NCI-H446 treated with DMSO at 0.1 percent for 48 hours (cell line): ENCODE measurements at places on chromosomes 4 and X.

GRCh38 chr4:83125738-83126141, 11.2 kb upstream of the PLAC8 start:
- no peak for DNase-seq

DNA sequence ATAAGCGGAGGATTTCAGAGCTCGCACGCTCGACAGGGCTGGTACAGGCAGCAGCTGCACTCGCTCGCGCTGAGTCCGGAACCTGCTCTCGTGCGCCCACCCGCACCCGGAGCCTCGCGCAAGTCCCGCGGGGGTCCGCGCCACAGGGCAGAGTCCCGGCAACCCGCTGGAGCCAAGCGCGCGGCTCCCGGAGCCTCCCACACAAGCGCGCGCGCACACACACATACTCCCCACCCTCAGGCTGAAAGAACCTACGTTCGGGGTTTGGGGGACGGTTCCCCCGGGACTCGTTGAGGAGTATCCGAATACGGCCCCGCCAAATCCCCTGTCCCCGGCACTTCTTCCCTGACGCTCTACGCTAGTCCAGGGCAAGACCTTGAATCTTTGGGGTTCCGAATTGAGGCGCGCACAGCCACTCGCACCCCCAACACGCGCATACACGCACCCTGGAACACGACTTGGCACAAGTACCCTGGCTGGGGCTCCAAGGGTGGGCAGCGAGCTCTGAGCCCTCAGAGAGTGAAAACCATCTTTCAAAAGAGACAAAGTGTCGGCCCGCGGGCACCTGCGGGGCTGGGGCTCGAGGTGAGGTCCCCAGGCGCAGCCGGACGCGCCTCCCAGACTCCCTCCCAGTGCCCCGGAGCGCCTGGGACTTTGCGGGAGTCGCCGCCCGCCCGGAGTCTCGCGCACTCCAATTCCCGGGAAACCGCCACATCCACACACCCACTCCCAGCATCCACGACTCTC, 952 bp downstream of the ANOS1 start:
- DNase-seq = no peak

DNA sequence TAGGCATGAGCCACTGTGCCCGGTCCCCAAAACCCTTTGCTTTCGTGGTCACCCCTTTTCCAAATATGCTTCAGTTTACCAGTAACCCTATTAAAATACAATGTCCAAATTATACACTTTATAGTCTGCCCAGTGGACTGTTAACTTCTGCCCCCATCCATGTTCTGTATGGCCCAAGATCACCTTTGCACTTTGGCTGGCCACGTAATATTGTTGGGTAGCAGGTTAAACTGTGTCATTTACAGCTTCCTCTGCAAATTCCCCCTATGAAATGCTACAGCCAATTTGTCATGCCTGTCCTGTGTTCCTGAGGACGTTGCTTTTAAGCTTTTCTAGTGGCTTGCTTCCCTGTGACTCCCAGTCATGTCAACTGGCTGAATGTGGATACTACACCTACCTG, 101.1 kb upstream of the IL13RA1 start:
- no peak for DNase-seq

DNA sequence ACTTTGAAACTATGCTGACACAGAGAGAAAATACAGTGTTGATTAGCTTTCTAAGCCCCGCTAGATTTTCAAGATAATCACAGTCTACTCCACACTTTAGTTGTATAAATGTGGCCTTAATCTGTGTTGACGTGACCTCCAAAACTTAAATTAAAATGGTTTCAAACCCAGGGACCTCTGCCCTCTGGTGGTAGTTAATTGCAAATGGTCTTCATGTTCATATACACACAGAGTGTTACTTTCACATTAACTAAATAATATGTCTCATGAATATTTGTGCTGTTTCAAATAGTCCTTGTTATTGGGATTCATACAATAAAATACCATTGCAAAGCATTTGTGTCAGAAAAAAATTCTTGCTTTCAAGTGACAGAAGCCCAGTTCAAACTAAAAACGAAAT, 64.3 kb downstream of the TASL start:
- DNase-seq = no peak

DNA sequence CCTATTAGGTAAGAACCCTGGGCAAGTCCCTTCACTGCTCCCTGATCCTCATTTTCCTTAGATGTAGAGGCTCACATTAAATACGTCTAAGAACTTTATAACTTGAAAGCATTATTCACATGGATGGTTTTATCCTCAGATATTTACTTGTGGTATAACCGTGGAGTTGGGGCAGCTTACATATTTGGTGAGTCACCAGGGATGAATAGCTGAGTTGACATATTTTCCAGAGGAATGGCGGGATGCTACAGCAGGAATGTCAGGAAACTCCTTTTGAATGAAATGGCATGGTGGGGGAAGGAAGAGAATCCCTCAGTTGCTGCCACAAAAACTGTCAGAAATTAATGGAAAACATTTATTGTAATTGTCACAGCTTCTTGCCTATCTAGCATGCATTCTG, 165.3 kb upstream of the RPS6KA3 start:
- no peak for DNase-seq

- DNase-seq = no peak
Measured at GRCh38 chr4:6217716-6218381, 17.5 kb upstream of the JAKMIP1 start.

DNA sequence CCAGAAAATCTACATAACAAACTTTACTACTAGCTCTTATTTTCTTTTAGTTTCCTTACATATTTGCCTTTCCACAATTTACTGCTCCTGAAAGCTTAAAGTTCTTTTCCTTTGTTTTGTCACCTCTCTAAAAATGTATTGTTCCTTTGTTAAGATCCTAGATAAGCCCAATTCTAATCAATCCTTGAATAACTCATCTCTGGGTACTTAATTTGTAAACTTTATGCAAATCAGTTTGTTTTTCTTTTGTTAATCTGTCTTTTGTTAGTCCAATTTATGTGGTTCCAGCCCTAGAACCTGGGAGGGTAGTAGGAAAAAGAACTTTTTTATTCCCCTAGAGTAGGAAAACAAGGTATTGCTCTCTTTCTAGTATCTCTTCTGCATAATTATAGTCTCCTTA, 444.7 kb downstream of the PCDH10 start:
- DNase-seq = no peak

- peak; percentile 86 for DNase-seq
Measured at GRCh38 chr4:65665771-65666523, 4.3 kb downstream of the EPHA5 start.

DNA sequence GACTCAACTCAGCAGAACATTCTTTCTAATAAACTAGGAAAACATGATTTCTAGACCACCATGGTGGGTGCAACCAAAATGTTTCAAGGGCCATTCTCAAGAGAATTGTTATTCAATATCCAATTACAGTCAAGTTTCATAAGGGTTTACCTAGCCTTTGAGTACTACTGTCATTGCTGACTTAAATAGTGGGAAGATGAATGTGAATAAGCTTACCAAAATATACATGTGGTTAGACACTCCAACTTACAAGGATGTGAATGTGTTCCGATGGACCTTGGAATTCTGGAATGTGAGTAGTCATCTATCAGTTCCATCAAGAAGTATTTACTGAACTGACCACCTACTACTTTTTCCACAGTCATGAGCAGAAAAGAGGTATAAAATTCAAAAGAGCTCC, 16.9 kb downstream of the SH3RF1 start:
- no peak for DNase-seq

GRCh38 chr4:40058121-40058520, 1.5 kb downstream of the N4BP2 start:
- no peak for DNase-seq

DNA sequence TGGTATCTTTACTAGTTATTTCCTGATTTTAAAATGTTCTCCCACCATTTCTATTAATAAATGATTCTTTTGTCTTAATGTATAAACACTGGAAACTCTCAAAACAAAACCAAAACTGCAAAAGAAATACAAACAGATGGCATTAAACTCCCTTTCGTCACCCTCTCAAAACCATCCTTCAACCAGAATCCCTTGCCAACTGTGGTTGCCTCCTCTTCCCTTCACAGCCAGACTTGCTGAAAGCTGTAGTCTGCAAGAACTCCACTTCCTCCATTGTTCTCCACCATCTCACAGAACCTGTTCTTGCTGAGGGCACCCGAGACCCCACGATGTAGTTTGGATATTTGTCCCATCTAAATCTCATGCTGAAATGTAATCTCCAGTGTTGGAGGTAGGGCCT, 96.5 kb downstream of the WWC2 start:
- no peak for DNase-seq

DNA sequence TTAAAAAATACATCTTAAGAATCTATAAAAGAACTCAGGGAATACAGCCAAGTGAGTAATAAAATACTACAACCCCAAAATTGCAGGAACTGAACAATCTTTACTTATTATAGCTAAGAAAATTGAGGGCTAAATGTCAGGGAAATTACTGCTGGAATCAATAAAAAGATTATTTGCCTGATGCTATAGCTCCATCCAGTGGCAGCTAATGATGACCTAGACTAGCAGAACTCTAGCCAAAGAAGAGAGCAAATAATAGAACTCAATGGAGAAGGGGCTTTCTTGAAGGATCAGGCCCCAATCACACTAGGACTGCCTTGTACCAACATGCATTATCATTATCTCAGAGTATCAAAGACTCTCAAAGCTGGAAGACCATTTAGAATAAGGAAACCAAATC, 85.0 kb upstream of the FAM241A start:
- peak; percentile 23 for DNase-seq

DNA sequence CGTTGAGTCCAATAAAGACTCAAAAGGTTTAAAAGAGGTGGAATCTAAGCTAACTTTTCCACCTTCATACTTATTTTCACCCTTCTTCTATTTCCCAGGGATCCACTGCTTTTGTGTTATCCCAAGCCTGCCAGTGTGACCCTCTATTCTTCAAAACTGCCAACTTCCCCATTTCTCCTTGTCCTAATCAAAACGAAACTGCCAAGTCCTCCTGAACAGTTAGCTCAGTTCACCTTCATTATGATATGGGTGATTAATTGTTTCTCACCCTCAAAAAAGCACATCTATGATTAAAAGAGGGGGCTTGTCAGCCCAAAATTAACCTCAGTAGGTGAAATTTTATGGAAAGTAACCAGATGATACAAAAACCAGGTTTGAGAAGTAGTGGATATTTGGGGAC, 108.4 kb downstream of the GUCY2F start:
- no peak for DNase-seq

DNA sequence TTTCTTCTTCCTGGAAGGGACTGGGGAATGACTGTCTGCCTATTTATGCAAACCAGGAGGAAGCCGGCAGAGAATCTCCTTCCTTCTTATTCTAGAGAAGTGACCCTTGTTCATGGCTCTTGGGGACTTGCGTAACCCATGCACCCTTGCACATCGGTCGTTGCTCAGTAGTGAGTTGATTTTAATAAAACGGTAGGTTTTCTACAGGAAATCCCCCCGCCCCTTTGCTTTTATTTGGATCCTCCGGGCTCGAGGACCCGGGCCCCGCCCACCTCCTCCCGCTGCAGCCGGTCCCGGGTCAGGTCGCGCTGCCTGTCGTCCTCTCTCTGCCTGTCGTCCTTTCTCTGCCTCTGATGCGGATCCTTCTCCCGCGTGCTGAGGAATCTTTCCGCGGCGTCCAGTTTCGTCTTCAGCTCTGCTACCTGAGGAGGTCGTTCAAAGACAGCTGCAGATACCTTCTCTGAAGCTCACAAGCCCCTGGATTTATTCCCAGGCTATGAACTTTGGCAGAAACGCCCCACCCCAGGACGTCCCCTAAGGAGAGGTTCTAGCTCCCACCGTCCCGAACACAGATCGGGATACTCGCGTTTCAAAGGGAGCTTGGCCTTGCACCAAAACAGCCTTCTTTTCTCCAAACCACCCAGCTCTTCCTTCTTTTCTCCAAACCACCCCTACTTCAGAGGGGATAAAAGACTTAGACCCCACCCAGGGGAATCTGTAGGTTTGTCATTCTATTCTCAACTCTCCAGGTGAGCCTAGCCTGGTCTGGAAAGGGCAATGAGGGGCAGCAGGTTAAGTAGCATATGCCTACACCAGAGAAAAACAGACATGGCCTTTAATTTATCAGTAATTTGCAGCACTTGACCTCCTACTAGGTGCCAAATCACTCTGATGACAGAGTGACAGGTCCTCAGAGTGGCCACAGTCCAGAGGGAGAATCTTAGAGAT, 7.0 kb downstream of the TNIP3 start:
- DNase-seq = no peak

DNA sequence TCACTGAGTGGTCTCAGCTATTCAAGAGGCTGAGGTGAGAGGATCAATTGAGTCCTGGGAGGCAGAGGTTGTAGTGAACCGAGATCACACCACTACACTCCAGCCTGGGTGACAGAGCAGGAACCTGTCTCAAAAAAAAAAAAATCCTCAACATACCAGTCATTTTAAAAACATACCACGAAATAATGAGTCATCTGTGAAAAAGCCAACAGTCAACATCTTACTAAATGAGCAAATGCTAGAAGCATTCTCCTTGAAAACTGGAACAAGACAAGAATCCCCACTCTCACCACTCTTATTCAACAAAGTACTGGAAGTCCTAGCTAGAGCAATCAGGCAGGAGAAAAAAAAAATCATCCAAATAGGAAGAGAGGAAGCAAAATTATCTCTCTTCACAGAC, 104.0 kb upstream of the ARHGEF9 start:
- DNase-seq = no peak

GRCh38 chr4:159206427-159206871, 103.6 kb downstream of the RAPGEF2 start:
- no peak for DNase-seq

GRCh38 chrX:83416273-83416672, 91.8 kb upstream of the POU3F4 start:
- no peak for DNase-seq

GRCh38 chr4:78774417-78774816, 1.7 kb upstream of the BMP2K start:
- no peak for DNase-seq

DNA sequence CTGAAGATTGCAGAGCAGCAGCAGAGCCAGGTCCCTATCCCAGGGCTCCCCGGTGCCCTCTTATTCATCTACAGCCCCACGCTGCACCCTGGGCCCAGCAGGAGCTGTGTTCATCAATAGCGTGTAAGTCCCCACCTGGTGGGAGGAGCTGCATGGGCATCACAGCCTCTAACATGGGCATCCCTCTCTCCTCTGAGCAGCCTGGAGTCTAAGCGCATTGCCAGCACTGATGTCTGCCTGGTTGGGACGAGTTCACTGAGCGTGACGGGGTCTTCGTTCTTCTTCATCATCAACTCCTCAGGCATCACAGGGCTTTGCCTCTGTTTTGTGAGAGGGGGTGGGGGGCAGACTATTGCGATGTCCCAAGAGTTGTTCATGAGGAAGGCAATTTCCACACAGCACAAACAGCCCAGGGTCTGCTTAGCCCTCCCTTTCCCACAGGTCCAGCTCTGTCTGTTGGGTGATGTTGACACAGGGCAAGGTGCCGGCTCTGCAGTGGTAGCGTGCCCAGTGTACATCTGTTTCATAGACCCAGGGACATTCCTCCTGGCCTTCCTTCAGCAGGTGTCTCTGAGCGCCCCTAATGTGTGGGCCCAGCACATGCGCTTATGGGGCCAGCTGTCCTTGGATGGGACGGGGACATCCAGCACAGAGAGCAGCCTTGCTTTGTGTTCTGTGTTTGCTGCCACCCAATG, 85.9 kb downstream of the SORCS2 start:
- no peak for DNase-seq

DNA sequence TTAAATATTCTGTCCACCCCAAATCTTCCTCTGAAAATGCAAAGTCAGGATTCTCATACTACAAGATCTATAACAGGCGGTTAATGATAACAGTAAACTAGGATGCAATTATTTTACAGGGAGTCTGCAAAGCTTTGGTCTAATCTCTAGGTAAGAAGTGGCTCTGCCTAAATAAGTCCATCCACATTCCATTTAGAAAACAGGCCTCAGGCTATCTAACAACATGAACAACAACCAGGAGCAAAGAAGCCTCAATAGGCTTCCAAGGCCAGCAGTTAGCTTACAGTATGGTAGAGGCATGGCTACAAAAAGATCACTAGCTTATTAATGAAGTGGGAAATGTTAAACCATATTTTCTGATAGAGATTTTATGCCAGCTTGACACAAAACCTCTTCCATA, 6.4 kb downstream of the MAB21L2 start:
- no peak for DNase-seq
